ENCODE measurements at places on chromosomes 12 and 14.

DNA sequence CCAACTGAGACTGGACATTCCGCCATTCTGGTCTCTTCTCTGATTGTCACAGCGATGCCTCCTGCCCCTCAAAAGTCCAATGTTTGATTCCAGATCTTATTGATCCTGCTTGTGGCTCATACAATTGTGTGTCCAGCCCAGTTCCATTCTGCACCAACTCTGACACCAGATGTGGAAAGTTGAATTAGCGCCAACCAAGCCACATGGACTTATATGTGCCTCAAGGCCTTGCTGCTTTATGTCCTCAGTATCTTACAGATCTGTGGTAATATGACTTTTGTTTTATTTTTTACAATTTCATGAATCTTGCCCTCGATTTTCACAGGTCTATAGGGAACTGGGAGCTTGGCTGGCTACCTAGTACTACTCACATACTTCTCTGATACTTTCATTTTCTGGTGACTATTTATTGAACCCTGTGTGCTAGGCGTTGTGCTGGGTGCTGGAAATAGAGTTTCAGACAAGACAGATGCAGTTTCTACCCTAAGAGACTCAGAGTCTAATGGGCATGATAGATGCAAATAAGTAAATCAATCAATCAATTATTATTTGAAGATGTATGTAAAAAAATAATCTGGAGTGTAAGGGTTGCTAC is 472.0 kb downstream of the TMTC2 start:
- DNase-seq = no peak

DNA sequence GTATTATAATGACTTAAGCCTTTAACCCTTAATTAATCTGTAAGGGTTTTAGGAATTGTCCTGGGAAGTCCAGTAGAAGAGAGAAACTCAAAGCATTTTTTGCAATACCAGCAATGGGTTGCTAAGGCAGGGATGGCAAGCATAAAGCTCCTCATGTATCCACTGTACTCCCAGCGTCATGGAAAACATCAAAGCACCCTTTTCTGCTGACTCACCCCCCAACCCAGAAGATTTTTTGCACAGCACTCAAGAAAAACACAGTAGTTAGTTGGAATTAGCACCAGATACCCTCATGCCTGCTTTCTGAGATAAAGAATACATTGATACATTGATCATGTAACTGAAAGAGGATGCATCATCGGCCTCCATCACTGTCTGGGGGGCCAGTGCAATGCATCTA is 199.1 kb upstream of the CNOT2 start:
- DNase-seq = no peak

DNA sequence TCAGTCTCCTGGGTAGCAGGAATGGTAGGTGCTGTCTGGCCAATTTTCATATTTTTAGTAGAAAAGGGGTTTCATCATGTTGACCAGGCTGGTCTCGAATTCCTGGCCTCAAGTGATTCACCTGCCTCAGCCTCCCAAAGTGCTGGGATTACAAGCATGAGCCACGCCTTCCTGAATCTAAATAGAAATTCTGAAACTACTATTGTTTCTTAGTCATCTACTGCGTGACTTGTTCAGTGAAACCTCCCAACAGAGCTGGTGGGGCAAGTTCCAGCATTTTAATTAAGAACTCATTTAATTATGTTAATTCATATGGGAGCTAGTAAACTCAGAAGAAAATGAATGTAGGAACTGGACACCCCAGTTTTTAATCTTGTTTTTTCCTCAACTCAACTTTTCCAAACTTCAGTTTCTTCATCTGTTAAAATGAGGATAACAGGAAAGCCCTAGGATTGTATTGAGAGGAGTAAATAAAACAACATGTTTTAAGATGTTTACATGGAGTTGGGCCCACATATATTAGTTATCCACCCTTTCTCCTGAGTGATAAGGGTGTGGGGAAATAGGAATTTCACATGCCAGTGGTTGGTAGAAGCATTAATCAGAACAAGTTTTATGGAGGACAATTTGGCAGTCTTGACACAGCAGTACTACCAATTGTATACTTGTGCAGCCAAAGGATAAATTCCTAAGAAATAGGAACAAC is 335.8 kb upstream of the E2F7 start:
- no peak for DNase-seq

- DNase-seq = no peak
These were observed 10.4 kb upstream of the CIPC start for GRCh38 chr14:77087631-77088030.

- DNase-seq = no peak
These were observed 62.3 kb downstream of the GCH1 start for GRCh38 chr14:54840336-54840735.

- no peak for DNase-seq
These were observed 4.9 kb downstream of the KRT1 start for GRCh38 chr12:52675301-52675701.

DNA sequence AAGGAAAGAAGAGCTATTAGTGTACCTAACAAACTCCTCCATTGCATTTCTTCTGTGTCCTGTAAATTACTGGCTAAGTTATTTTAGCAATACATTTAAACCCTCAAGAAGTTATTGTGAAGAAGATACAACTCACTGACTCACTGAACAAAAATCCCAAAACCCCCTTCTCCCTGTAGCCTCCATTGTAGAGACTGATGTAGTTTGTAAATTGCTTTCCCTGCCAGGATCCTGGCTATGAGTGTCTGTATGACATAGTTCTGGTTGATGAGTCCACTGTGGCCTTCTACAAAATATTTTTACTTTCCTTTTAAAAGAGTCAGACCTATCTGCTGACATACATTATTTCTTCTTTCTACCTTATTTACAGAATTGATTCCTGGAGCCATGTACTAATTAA is 155.6 kb downstream of the SLC6A15 start:
- DNase-seq = no peak

DNA sequence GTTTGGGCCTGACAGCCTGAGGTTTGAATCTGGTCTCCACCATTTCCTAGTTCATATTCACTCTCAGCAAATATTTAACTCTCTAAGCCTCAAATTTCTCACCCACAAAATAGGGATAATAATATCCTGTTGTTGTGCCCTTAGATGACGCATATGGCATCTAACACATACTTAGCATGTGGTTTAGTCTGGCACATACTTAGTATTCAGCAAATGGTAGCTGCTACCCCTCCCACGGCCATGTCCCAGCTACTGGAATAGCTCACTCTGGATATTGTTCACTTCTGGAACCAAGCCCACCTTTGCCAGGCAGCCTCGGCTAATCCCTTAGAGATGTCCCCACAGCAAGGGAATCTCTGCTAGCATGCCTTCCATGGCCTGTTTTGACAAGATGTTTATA is 53.3 kb downstream of the BICD1 start:
- no peak for DNase-seq

DNA sequence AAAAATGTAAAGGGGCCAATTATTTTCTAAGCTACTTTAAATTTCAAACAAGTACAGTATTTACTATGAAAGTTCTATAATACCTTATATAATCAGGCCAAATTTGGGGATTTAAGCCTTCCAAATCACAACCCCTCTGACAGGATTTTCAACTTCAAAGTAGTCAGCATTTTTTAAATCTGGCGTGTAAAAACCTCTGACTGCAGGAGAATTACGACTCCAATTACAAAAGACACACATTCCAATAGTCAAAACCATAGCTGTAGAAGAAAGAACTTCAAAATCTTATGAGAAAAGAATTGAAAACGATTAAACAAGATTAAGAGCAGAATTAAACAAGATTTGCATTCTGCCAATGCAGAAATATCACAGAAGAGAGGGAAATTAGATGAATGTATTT is 12.7 kb downstream of the OSBPL8 start:
- DNase-seq = no peak

DNA sequence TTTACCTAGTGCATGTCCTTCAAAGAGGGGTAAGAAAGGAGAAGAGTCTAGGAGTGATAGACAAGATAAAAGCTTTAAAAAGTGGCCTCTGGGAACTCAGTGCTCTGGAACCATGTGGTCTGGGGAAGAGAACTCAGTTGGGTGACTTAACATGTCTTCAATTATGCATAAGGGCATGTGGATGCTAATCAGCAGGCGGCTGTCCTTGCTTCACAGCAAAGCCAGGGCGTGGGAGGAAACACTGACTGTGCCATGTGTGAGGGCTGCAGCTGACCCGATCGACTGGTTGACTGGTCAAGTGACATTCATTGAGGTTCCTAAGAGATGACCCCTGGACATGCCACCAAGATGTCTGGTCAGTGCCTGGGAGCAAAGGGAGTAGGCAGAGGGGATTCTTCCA is 1053.8 kb downstream of the BCL11B start:
- DNase-seq = no peak

- no peak for DNase-seq
These were observed 27.5 kb downstream of the BEST3 start for GRCh38 chr12:69671597-69671996.

DNA sequence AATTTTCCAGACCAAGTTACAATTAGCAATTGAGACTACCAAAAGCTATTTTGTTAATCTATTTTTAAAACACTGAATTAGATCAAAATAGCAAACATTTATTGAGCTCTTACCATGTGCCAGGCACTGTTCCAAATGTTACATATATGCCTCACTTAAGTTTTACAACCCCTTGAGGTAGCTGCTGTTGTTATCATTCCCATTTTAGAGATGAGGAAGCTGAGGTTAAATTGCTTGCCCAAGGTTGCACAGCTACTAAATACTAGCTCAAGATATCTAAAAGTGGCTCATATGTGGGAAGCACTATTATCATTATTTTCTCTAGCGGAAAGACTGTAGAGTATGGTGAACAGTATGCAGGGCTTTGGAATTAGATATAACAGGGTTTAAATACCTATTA is 19.5 kb upstream of the NAP1L1 start:
- no peak for DNase-seq

DNA sequence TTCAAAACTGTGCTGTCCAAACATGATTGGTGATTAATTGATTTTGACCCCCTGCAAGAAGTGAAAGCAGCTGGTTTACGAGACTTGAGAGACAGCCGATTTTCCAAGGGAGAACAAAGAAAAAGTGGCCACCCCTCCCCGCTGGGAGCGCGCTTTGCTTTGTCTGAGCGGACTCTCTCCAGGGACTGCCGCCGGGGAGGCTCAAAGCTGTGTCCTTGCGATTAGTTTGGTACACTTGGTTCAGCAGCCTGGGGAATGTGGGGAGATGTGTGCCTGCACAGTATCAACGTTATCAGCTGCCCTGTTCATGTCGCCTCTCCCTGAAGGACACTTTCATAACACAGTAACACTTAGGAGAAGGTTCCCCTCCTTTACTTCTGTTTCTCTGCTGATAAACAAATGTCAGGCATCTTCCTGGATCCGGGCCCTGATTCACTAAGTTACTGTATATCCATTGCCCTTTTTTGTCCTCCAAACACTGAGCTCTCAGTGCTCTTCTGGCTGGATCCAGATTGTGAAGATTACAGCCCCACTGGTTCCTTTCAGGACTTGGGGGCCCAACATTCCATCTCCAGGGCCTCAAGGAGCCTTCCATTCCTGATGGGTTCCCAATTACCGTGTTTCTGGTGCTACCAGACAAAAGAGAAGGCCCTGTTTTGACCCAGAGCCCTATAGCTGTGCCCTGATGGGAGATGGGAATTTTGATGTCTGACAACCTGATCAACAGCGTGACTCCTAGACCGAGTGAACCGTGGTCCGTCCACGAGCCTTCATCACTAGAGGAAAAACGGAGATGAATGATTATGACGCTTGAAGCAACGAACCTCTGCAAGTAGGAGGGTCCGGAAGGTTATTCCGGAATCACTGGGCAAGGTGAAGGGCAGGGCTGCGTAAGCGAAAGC is 31.7 kb upstream of the TUBA1C start:
- DNase-seq = no peak

GRCh38 chr14:37122919-37123639 is 49.3 kb downstream of the SLC25A21 start:
- DNase-seq = no peak
